ENCODE measurements at places on chromosomes 4 and X. TPM values are rescaled to one million over a fixed set of nuclear protein-coding genes. Genes with fewer than 3 reads are reported as not detected.
A peak's percentile ranks its signal among the peaks of the same experiment; 100 is the strongest.

Gene EXOC1
- 20.8 TPM for total RNA-seq

Gene ARSD
- 1.5 TPM for total RNA-seq

Gene PRRG3
- 0.04 TPM for total RNA-seq

GRCh38 chr4:22987870-22988269 lies 295.1 kb downstream of the GBA3 start:
- H3K4me1 ChIP-seq, result no peaks in the 10 kb centered on the region
- DNase-seq, result peak; percentile 12
- H3K27ac ChIP-seq, result no peak overlapping the region
- no peaks in the 10 kb centered on the region for H3K36me3 ChIP-seq
- H3K27me3 ChIP-seq, result no peaks in the 10 kb centered on the region
- H3K4me3 ChIP-seq, result no peak overlapping the region

GRCh38 chr4:109412776-109413175 lies 20.8 kb upstream of the SEC24B start:
- H3K4me3 ChIP-seq, result no peak overlapping the region
- no peaks in the 10 kb centered on the region for H3K4me1 ChIP-seq
- no peaks in the 10 kb centered on the region for H3K36me3 ChIP-seq
- DNase-seq, result no peak
- no peak overlapping the region for H3K27ac ChIP-seq

Gene MAGEA6
- total RNA-seq, result not detected

GRCh38 chr4:132026166-132026565 lies 1122.9 kb upstream of the PCDH10 start:
- no peak overlapping the region for H3K27ac ChIP-seq
- no peak overlapping the region for H3K4me3 ChIP-seq
- no peak for DNase-seq
- H3K27me3 ChIP-seq, result no peaks in the 10 kb centered on the region
- H3K4me1 ChIP-seq, result no peaks in the 10 kb centered on the region

Gene UBQLN2
- 21.6 TPM for total RNA-seq

GRCh38 chrX:120334603-120335002 lies 23.3 kb upstream of the TMEM255A start:
- no peak overlapping the region for H3K4me3 ChIP-seq
- H3K36me3 ChIP-seq, result no peaks in the 10 kb centered on the region
- H3K27me3 ChIP-seq, result peaks cover 4% of the 10 kb centered on the region

DNA sequence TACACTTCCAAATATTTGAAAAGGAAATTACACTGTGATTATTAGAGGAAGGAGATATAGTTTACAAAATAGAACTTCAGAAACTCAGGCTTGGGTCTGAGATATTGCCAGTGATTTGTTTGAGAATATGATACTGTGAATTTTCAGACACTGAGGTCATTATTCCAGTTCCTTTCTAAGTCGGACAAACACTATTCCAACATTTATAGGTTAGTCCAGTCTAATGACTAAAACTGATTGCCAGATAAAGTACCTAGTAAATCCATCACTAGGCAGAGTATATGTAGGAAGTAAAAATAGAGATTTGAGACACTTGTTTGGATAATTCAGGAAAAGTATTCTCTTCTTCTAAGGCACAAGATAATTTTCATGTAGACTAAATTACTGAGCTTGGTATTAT lies 13.2 kb downstream of the MTTP start:
- H3K27ac ChIP-seq, result no peak overlapping the region
- peaks cover 8% of the 10 kb centered on the region for H3K4me1 ChIP-seq
- no peaks in the 10 kb centered on the region for H3K36me3 ChIP-seq

DNA sequence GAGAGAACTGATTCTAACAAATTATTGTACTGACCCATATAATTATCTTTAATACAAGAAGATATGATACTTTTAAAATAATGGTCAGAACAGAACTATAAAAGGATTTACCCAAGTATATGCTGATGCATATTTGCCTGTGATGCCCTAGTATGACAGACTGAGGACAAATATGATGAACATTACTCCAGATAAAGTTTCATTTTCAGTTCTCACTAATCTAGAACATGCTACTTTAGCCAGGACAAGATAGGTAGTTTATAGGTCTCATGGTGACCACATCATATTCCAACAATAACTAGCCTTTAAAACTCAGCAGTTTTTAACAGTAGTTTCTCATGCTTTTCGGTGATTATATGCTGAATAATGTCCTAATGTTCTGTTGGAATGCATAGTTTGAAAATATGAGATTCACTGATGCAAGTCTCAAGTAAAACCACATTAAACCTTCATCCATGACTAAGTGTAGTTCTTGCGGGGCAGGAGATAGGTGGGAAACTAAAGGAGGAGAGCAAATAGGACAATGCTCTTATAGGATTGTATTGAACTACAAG lies 295.2 kb upstream of the AGA start:
- H3K36me3 ChIP-seq, result no peaks in the 10 kb centered on the region
- H3K4me3 ChIP-seq, result no peak overlapping the region
- H3K4me1 ChIP-seq, result no peaks in the 10 kb centered on the region
- no peaks in the 10 kb centered on the region for H3K27me3 ChIP-seq
- no peak overlapping the region for H3K27ac ChIP-seq
- no peak for DNase-seq

GRCh38 chr4:70996018-70996360 lies 2.5 kb downstream of the DCK start:
- no peaks in the 10 kb centered on the region for H3K27me3 ChIP-seq
- no peak overlapping the region for H3K4me3 ChIP-seq
- no peak for DNase-seq
- no peaks in the 10 kb centered on the region for H3K36me3 ChIP-seq

DNA sequence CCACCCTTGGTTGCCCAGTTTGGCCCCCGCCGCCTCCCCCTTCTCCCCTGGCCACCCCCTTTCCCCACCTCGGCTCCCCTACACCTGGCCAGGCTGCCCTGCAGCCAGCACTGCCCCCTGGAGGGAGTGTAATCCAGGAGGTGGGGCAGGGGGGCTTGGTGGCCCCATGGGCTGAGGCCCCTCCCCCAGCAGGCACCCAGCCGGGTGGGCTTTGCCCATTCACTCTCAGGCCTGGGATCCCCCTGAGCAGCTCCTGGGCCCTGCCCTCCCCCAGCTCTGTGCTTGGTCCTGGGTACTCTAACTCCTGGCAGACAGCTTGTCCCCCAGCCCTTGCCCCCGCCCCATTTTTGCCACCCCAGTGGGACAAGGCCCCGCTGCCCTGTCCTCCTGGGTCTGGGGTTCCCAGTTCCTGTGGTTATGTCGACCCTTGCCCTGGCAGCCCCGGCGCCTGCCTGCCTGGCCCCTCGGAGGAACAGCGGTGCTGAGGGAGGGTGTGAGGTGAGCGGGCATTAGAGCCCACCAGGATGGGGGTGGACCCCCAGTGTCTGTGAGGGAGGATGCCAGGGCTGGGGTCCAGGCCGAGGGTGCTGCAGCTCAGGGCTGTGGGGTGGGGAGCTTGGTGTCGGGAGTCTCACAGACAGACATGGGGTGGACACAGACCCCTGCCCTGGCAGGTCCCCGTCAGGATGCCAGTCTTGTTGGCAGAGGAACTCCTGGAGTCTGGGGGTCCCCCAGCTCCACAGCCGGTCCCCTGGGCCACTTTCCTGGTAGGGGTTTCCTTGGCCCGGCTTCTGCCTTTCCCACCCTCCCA lies 10.2 kb downstream of the NAT8L start:
- no peak for DNase-seq
- no peaks in the 10 kb centered on the region for H3K36me3 ChIP-seq
- H3K4me3 ChIP-seq, result no peak overlapping the region
- H3K27me3 ChIP-seq, result peaks cover 7% of the 10 kb centered on the region
- no peak overlapping the region for H3K27ac ChIP-seq

- peak overlapping the region; percentile 94 for H3K27ac ChIP-seq
- H3K36me3 ChIP-seq, result no peaks in the 10 kb centered on the region
- H3K4me3 ChIP-seq, result peak overlapping the region; percentile 88
- peak; percentile 56 for DNase-seq
- H3K27me3 ChIP-seq, result no peaks in the 10 kb centered on the region
Measured at GRCh38 chrX:2498781-2499302, 1.9 kb downstream of the DHRSX start.

Gene SPATA4
- not detected for total RNA-seq

Gene GAGE12C
- not detected for total RNA-seq

DNA sequence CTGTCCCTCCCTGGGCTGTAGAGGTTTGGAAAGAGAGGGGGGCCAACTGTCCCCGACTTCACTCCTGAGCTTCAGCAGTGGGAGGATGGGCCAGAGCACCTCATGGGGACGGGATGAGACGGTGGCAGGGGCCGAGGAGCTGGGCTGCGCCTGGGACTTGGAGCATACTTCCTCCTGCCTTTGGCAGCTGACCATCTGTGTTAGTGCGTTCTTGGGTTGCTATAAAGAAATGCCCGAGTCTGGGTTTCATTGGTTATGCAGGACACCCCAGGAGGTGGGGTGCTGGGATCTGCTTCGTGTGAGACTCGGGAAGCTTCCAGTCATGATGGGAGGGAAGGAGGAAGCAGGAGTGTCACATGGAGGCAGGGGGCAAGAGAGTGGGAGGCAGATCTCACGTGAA lies 7.4 kb downstream of the PSAPL1 start:
- DNase-seq, result no peak
- H3K36me3 ChIP-seq, result no peaks in the 10 kb centered on the region
- no peaks in the 10 kb centered on the region for H3K4me1 ChIP-seq
- H3K27ac ChIP-seq, result no peak overlapping the region
- no peak overlapping the region for H3K4me3 ChIP-seq
- H3K27me3 ChIP-seq, result no peaks in the 10 kb centered on the region

DNA sequence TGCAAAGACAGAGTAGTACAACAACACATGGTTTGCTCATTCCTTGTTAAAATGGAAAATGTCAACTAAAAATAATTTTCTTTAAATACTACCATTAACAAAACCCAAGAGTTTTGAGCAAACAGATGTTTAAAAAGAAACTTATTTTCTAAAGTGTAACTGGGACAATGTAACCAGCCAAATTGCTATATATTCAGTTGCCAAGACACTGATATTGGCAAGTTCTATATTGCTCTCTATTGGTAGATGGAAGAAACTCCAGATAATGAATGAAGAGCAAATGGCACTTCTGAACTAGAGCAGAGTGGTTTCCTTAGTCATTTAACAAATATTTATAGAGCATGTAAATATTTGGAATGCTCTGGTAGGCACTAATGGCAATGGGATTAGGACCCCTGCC lies 966.2 kb downstream of the RPA4 start:
- DNase-seq, result no peak
- H3K4me3 ChIP-seq, result no peak overlapping the region
- H3K36me3 ChIP-seq, result no peaks in the 10 kb centered on the region
- no peak overlapping the region for H3K27ac ChIP-seq

Gene FRAS1
- total RNA-seq, result 0.39 TPM

GRCh38 chr4:25180524-25181131 lies 20.4 kb upstream of the SEPSECS start:
- H3K36me3 ChIP-seq, result no peaks in the 10 kb centered on the region
- no peaks in the 10 kb centered on the region for H3K4me1 ChIP-seq
- H3K27ac ChIP-seq, result no peak overlapping the region
- H3K4me3 ChIP-seq, result no peak overlapping the region
- no peak for DNase-seq

GRCh38 chr4:156559346-156559745 lies 412.3 kb downstream of the PDGFC start:
- H3K36me3 ChIP-seq, result no peaks in the 10 kb centered on the region
- no peak for DNase-seq
- H3K4me3 ChIP-seq, result no peak overlapping the region
- no peaks in the 10 kb centered on the region for H3K27me3 ChIP-seq
- no peak overlapping the region for H3K27ac ChIP-seq

DNA sequence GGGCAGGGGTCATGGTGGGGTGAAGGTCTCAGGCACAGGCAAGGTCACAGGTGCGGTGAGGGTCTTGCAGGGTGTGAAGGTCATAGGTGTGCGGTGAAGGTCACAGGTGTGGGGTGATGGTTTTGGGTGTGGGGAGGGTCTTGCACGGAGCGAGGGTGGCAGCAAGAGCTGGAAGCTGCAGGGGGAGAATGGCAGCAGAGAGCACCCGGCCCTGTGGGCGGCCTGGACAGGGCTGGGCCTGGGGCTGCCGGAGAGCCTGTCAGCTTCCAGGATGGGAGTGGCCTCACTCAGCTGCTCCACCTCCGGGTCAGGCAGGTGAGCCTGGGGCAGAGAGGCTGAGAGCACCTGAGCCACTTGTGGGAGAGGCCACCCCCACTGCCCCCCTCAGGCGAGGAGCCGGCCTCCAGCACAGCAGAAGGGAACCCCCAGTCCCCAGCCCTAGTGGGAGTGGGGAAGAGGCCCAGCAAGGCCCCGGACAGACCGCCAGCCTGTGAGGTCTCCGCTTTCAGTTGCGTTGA lies 1.5 kb downstream of the MSANTD1 start:
- no peak for DNase-seq
- H3K4me3 ChIP-seq, result no peak overlapping the region
- no peaks in the 10 kb centered on the region for H3K36me3 ChIP-seq
- H3K4me1 ChIP-seq, result no peaks in the 10 kb centered on the region
- H3K27ac ChIP-seq, result no peak overlapping the region

Gene NRK
- total RNA-seq, result 0.26 TPM

DNA sequence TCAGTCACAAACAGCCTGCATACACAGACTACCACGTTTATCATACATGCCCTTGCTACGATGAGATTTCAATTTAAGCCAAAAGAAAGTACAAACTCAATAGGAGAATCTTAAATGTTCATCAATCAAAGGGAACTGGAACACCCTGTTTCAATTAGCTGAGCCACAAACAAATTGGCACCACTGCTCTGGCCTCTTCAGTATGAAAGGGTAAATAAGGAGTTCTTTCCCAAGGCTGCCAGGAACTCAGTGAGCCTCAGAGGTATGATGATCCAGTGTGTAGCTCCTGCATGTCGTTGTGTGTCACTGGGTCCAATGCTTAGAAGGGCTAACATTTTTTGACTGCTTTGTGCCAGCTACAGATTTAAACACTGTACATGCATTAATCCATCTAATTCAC lies 5.4 kb downstream of the RNF150 start:
- no peaks in the 10 kb centered on the region for H3K36me3 ChIP-seq
- H3K4me1 ChIP-seq, result peaks cover 41% of the 10 kb centered on the region
- DNase-seq, result no peak
- H3K27me3 ChIP-seq, result no peaks in the 10 kb centered on the region
- no peak overlapping the region for H3K4me3 ChIP-seq

DNA sequence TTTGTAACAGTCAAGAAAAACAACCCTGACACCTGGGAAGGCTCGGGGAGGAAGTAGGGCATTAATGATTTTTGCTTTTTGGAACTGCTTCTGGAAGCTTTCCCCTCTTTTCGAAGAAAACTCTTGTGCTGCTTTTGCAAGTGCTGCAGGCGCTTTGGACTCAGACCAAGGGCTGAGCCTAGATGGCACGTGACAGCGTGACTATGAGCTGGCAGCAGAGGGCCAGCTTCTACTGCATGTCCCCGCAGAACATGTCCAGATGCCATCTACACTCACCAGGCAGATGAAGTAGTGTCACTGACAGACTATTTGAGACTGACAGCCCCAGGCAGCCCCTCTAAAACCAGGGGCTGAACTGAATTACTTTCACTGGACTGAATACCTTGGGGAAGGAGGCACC lies 6.2 kb downstream of the NR0B1 start:
- H3K36me3 ChIP-seq, result no peaks in the 10 kb centered on the region
- H3K27me3 ChIP-seq, result peaks cover 7% of the 10 kb centered on the region
- no peak overlapping the region for H3K27ac ChIP-seq
- no peak overlapping the region for H3K4me3 ChIP-seq

GRCh38 chrX:118538386-118538785 lies 42.8 kb downstream of the DOCK11 start:
- no peaks in the 10 kb centered on the region for H3K36me3 ChIP-seq
- no peak overlapping the region for H3K4me3 ChIP-seq
- DNase-seq, result no peak
- H3K27me3 ChIP-seq, result no peaks in the 10 kb centered on the region

- no peak for DNase-seq
- H3K4me1 ChIP-seq, result no peaks in the 10 kb centered on the region
- no peak overlapping the region for H3K4me3 ChIP-seq
Measured at GRCh38 chr4:69773484-69773883, 13.1 kb upstream of the SULT1B1 start.

Data from gastrocnemius medialis (tissue), 4 donors.